ENCODE measurements at places on chromosomes 12 and 14.

DNA sequence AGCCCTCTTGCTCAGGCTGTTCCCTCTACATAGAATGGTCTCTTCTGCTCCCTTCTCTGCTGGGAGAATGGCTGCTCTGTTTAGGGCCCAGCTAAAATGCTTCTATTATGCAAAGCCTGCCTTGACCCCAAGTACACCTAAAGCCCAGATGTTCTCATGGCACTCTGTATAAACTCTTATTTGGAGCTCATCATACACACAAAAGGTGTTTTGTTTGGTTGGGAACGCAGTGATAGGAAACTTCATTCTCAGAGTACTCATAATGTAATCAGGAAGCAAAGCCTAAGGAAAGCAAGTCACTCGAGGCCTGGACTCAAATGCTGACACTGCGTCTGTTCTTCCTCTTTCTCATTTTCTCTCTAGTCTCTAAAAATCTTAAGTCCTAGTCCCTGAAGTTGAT, 38.2 kb upstream of the SYCP3 start:
- DNase-seq, result no peak

DNA sequence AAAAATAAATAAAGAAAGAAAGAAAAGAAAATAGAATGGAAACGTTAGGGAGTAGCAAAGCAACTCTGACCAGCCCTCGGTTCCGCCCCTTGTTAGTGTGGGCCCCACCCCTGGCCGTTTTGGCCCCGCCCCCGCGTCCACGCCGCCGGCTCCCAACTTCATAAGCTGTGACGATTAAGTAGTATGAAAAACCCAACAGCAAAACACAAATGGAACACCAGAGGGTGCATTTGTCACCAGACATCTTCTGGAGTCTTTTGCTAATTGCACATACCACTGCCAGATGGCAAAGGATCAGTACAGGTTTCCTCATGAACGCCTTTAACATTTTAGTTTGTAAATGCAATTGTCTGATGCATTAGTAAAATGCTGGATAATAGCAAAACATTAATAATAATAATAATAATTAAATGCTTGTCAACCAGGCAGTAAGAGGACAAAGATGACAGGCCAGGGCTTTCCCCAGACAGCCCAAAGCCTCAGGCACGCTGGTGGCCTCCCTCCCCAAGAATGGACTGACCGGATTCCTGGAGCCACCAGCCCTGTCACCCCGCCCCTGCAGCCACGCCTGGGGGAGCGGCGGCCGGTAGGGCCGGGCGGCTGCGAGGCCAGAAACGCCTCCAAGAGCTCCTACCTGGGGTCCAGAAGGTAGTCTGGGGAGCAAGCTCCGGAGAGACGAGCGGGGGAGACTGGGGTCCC, 23.6 kb downstream of the HSP90AA1 start:
- DNase-seq, result peak; percentile 60

GRCh38 chr14:100239211-100239839, 381 bp downstream of the YY1 start:
- no peak for DNase-seq

- DNase-seq, result no peak
Observed at GRCh38 chr12:93974252-93974651, 174.1 kb upstream of the PLXNC1 start.

- no peak for DNase-seq
Observed at GRCh38 chr12:98221243-98221808, 294.1 kb upstream of the TMPO start.

DNA sequence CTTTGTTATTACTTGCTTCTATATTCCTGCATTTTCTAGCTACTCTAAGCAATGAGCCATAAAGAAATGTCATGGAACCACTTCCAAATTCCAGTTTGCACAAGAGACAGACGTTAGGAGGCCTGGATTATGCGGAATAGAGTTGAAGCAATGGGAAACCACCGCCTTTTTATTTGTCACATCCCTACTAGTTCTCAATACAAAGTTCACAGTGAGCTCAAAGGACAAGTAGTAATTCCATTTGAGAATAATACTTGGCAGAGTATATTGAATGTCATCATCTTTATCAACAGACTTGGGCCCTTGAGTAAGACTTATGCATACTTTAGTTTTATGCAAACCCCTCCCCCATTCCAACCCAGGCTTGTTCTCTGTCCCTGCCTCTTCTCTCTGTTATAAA, 3.7 kb upstream of the SLC15A5 start:
- no peak for DNase-seq

- no peak for DNase-seq
Observed at GRCh38 chr12:76921100-76921471, 42.3 kb upstream of the CSRP2 start.

DNA sequence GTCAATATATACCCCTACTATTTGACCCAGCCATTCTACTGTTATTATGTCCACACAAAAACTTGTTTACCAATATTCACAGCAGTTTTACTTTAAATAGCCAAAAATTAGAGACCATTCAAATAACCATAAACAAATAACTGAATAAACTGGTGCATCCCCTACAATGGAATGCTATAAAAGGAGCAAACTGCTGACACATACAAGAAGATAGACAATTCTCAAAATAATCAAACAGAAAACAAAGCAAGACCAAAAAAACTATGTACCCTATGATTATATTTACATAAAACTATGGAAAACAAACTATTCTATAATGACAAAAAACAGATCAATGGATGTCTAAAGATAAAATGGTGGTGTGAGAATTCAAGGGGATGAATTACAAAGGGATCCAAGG, 54.4 kb downstream of the RALGAPA1 start:
- DNase-seq, result no peak

DNA sequence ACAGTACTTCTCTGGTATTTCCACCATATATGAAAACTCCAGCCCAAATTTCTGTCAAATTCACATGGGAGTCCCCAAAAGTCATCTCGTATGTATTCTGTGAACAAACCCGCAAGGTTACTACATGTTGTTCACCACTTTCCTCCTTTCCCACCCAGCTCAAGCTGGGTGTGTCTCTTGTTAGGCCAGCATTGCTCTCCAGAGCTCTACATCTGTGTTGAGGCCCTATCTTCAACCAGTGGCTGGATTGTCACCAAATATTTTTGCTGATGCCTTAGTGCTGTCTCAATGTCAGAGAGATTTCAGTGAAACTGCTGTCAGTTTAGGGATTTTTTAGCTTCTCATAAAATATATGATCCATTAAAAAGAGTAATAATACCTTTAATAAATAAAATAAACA, 230.9 kb downstream of the BTG1 start:
- no peak for DNase-seq

- no peak for DNase-seq
Observed at GRCh38 chr12:62933220-62933601, 1.7 kb downstream of the PPM1H start.

- no peak for DNase-seq
Observed at GRCh38 chr12:113867258-113867657, 98.9 kb downstream of the RBM19 start.

- no peak for DNase-seq
Observed at GRCh38 chr14:53278602-53279506, 125.7 kb upstream of the DDHD1 start.

- no peak for DNase-seq
Observed at GRCh38 chr12:24517000-24517399, 431.9 kb downstream of the BCAT1 start.

- DNase-seq, result no peak
Observed at GRCh38 chr12:9808504-9808903, 18.8 kb upstream of the KLRF1 start.

GRCh38 chr14:47567273-47567672, 108.1 kb downstream of the MDGA2 start:
- DNase-seq, result no peak

DNA sequence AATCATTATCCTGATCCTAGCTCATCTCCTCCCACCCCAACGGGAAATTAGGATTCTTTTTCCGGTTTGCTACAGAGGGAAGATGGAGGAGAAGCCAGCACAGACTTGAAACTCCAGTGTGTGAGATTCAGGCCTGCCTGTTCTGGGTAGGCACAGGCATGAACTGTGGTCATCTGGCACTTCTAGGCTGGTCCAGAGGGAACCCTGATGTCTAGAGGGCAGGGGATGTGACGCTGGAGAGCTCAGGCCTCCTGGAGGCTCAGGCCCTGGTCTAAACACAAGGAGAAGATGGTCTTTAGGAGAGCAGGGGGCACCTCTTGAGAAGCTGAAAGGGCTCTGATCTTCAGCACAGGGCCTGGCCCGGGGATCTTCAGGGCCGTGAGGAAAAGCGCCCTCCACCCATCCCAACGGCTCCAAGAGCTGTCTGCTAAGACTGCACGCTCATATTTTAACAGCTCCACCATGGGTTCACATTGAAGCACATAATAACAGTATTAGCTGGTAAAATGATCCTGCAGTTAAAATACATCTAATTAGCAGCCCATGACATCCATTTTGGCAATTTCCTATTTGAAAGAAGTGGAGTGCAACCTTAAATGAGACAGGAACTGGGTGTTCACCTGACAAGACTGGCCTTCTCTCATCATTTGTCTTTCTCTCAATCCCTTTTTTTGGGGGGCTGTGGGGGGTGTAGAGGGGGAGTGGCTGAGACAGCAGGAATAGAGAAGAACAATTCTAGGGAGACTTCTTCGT, 35.4 kb downstream of the BCL11B start:
- DNase-seq, result no peak

DNA sequence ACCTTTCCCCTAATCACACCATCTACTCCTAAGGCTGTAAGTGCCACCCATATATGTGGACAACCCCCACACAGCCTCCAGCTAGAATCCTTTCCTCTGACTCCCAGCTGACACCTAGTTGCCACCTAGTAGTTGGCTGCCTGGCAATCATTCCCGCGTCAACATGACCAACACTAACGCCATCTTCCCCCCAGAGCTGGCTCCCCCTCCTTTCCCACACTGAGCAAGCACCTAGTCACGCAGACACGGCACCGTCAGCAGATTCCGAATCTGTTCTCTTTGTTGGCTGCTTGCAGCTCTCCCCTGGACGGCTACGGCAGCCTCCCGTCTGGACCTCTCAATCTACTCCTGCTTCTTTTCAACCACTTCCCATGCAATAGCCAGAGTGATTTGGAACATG, 27.7 kb downstream of the UBR7 start:
- no peak for DNase-seq

DNA sequence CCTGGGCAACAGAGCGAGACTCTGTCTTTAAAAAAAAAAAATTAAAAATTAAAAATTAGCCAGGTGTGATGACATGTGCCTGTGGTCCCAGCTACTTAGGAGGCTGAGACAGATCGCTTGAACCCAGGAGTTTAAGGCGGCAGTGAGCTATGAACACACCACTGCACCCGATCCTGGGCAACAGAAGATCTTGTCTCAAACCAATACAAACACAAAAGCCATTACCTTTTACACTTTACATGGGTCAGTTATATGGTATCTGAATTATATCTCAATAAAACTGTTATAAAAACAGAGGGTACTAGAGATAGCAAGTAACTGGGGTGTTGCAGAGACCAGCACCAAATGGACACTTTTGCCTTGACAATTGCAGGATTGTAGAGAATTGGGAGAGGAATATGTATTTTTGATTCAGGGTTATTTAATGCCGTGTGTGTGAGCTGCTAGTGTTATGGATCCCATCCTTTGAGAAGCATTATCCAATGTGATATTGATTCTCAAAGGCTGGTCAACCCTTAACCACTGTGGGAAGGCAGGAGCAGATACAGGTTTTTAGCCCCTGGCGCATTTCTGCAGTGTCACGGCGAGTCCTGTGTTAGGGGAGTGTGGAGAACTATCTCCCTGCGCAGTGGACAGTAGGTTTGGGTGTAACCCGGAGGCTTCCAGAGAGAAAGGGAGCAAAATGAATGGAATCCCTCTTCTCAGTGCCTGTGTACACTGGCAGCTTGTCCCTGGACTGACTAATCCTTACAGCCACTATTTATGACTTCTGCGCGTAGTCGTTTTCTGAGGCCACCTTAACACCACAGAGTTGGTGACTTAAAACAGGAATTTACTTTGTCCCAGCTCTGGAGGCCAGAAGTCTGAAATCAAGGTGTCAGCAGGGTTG, 4.3 kb downstream of the PSMD9 start:
- DNase-seq, result no peak

DNA sequence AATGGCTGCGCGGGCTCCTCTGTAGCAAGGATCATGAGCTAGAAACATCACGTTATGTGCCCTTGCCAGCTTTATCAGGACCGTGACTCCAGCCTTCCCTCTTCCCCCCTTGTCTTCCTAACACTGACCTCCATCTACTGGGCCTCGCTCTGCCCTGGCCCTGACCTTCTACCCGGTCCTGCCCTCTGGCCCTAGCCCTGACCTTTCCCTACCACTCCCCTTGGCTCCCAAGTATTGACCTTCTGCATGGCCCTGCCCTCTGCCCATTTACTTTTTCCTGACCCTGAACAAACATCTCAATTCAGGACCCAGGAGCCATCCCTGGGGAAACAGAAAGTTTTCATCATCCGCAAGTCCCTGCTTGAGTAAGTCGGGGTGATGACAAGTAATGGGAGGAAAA, 2.0 kb downstream of the SOAT2 start:
- DNase-seq, result no peak

DNA sequence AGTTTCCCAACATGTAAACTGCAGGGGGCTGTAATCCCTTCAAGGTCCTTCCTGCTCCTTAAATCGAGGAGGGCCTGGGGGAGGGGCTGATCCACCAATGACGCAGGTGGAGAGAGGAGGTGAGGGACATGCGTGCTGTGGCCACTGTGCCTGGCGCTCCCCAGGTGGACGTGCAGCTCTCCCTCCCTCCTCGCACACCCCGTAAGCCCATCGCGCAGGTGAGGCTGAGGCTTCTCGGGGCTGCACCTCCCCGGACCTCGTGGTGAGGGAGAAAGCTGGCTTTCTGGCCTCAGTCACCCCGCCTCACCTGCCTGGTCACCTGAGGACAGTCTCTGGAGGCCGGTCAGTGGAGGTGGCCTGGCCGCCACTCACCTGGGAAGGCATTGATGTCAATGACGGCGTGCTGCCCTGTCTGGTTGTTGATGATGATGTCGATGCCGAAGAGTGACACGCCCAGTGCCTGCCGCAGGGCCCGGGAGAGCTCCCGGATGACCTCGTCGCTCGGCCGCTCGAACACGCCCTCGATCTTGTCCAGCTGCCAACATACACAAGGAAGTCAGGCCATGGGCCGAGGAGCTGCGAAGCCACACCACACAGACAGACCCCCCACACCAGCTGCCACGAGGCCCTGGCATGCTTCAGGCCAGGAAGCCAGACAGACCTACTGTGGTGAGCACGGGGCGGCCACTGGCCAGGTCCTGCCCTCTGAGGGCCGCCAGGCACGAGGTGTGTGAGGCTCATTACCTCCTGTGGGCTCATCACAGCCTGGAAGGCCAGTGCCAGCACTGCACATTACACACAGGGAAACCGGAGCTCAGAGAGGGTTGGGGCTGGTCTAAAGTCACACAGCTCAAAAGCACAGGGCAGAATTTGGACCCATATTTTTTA, 23.3 kb downstream of the CHGA start:
- DNase-seq, result no peak

DNA sequence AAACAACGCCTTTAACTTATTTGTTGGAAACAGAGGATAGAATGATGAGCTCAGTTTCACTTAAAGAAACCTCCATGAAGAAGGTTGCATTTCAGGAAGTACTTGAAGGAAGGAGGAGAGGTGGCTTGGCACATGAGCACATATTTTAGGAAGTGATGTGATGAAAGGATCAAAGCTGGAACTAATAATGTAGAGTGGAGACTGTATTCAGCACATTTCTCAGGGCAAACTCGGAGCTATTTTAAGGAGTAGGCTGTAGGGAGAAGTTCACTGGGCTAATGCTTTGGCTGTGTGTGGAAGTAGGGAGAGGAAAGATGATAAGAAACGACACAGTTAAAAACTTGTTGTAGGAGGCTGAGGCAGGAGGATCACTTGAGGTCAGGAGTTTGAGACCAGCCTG, 272.8 kb downstream of the AKAP6 start:
- no peak for DNase-seq

- no peak for DNase-seq
Observed at GRCh38 chr12:110540048-110540447, 37.9 kb downstream of the RAD9B start.

- DNase-seq, result no peak
Observed at GRCh38 chr14:71628433-71628832, 303.8 kb upstream of the RGS6 start.

All from stimulated activated CD4-positive, alpha-beta T cell treated with anti-CD3 and anti-CD28 coated beads, Interleukin-15, amount 100 ng/mL, for 1 hour (primary cell).